ENCODE measurements at places on chromosomes 6 and 20.

DNA sequence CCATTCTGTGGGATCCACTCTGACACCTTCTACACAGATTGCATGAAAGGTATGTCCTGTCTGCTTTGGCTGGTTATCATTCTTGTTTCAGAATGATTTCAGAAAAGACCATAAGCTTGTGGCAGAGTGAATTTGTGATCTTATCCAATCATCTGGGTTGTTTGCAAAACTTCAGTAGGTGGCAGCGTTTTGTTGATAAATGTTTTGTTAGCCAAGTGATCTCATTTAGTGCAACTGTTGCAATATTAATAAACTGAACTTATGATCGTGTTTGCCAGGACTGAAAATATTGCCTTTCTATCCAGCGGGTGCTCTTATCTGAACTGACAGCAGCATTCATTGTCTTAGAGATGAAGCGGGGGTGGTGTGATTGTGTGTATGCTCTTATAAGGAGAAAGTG lies 613.2 kb upstream of the NOX3 start:
- no peak for DNase-seq

GRCh38 chr6:136669299-136669699 lies 119.1 kb upstream of the MAP7 start:
- DNase-seq = no peak

DNA sequence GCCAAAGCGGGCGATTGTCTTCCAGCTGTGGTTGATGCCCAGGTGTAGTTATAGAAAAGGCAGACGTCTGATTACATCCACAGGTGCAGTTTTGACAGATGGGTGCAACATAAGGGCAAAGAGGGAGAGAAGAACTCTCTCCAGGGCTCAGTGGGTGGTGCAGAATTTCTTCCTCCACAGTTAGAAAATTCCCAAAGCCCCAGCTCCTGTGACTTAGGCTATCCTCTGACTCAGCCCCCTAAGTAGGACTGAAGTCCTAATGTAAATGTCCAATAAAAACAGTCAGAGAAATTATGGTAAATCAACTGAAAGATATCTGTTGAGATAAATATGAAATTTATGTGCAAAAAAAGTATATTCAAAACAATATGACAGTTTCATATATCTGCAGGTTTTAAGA lies 31.4 kb downstream of the LYRM4 start:
- no peak for DNase-seq

- DNase-seq = no peak
Observed at GRCh38 chr6:162156146-162156545, 571.4 kb downstream of the PRKN start.

DNA sequence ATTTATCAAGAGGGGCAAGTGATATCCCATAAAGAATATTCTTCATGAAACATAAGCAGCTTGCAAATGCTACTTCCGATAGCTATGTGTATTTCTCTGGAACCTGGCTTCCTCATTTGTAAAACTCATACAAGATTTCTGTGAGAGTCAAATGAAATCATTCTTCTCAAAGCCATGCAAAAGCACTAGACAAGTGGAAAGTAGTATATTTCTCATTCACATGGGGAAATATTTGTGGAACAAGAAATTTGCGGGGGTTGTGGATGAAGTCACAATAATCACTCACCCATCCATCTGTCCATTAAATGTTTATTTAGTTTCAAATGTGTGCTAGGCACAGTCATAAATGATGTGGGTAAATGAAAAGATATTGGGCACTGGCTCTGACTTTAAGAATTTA lies 150.5 kb downstream of the IPCEF1 start:
- no peak for DNase-seq

GRCh38 chr6:16063580-16063979 lies 65.3 kb upstream of the MYLIP start:
- no peak for DNase-seq

GRCh38 chr6:2966347-2966746 lies 5.0 kb downstream of the SERPINB6 start:
- DNase-seq = no peak

DNA sequence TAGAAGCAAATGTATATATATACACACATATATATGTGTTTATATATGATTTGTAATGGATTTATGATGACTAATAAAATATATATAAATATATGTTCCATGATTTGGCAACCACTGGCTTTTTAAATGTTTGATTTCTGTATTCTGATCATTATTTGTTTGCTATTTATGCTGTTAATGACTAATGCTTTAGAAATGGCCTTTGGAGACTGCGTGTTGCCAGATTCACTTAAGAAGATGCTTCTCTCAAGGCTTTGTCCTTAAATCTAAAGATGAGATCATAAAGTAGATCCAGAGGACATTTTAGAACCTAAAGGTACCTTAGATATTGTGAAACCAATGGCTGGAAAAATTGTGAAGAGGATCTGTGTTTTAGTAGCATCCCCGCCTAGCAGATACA lies 116.0 kb upstream of the SUPT3H start:
- no peak for DNase-seq

DNA sequence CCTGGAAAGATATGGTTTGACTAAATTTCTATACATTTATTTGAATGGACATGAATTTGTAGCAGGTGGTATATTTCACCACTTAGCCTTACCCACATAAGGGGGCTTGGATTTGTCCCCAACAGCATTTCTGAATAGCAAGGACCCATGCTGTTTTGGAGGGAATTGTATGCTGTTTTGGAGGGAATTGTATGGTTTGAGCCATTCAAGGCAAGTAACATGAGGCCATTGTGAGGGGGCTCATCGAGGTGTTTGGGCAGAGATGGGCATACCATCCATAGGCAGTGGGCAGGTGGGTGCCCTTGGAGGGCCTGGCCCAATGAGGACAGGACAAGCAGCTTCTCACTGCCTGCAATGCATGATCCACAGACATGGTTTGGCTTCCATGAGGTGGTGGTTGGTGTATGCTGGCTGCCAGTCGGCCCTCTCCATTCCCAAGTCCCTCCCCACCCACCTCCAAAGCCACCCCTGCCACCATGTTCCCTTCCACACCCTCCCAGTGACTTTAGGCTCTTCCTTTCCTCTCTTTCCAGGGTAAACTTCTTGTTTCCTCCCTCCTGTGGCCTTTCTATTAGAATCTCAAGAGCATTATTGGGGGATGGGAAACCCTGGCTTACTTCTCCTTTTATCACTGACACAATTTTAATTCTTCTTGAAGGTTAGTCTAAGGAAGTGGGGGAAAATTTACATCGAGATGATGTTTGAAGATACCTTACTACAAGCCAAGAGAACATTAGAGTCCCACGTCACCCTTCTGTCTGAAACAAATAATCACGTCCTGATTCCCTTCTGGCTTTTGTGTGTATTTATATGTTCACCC lies 13.2 kb upstream of the PXDC1 start:
- DNase-seq = no peak

GRCh38 chr6:24666097-24666640 lies 530 bp downstream of the TDP2 start:
- no peak for DNase-seq

DNA sequence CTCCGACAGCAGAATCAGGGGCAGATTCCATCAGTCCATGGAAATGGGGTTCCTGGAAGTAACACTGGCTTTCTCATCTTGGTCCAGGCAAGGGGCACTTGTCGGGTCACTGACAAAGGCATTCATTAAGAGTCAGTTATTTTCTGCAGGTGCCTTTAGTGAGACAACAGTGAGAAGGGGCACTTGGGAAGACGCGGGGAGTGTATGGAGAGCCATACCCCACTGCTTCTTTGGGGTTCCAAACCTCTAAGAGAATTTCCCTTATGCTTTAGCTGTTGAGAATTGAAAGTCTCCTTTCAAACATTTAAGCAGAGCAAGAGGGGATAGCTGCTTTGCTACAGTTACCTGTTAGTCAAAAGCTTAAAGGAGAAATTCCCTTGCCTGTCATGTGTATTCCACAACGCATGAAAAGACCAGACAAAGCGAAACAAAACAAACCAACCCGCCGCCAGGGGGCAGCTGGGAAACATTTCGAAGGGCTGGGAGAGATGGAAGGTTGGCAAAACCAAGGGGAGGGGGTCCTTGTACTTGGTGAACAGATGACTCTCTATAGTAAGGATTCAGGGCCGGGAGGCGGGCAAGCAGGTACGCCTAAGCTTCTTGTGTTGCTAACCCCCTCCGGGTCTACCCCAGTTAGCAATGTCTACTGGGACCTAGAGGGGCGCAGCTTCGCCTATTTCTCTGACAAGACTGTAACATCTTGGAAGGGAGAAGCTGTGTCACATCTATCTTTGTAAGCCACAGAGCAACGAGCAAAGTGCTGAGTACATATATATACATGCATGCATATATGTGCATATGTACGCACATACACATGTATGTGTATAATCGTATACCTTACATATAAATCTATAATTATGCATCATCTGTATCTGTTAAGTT lies 474.9 kb upstream of the AGPAT4 start:
- no peak for DNase-seq

- no peak for DNase-seq
Observed at GRCh38 chr6:159595173-159595572, 97.9 kb downstream of the SOD2 start.

DNA sequence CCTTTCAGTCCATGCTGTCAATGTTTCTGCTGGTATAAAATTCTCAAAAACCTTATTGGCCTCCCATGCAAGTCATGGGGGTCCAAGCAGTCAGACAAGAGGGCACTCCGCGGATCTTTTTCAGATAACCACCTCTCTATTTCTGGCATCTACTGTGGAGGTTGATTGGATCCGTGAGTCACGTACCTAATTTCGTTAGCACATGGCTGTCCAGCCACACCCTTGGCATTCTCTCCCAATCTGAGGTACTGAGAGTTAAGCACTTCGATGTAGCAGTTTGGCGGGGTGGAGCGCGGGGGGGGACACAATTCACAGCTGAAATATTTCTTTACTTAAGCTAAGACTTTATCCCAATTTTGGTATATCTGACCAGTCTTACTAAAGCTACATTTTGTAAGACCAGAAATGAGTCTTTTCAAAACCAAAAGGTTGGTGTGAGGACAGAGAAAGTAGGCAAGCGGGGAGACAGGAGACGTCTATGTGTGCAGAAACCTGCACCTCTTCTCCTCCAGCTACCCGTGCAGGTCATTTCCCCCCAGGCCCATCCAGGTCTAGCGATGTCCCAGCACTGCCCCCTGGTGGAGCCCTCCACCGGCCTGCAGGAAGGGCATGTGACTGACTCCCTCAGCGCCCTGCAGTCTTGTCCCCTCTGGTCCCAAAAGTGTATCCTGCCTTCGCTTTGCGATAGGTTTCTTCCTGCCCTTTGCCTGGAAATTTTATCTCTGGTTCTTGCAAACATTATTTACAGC lies 113.1 kb downstream of the ADAT2 start:
- DNase-seq = no peak

- DNase-seq = no peak
Observed at GRCh38 chr6:138161338-138162110, at the start of gene ARFGEF3. Gene ARFGEF3 (plus strand): TSS chr6:138161939. CDS start chr6:138162087, 148 bp downstream.

GRCh38 chr20:50611128-50611810 lies 80.1 kb downstream of the RIPOR3 start:
- DNase-seq = no peak

GRCh38 chr6:159852877-159853276 lies 37.9 kb upstream of the MAS1 start:
- no peak for DNase-seq

DNA sequence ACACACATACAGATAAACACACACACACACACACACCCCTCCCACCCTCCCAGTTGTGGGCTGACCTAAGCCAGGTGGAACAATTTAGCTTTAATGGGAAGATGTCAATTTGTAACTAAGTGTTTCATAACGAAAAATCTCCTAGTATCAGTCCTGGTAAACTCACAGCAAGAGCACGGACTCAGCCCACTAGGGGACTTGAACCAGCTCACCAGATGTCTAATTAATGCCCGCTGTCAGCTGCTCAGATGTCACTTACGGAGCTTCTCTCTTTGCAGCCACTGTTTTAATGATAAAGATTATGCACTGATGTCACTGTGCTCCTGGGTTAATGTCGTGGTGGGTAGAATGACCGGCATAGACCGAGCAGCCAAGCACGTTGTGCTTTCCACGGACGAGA lies 116.6 kb upstream of the INSM1 start:
- no peak for DNase-seq

- DNase-seq = no peak
Observed at GRCh38 chr6:35370785-35371493, 28.6 kb downstream of the PPARD start.

- no peak for DNase-seq
Observed at GRCh38 chr20:6126846-6127245, 4.0 kb upstream of the FERMT1 start.

DNA sequence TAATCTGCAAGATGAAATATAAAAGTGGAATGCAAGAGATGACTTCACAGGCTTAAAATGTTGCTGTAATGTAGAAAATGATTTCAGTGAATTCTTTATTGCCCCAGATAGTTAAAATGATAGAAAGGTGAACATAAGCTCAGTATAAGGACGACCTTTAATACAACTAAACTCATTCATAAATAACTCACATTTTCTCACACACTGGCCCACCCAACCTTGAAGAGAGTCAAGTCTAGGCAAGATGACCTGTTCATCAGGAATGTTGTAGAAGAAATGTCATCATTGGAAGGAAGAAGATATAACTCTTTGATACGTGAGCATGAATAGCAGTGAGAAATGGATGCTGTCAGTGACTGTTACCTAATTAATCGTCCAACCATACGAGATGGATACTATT lies 111.1 kb upstream of the SASH1 start:
- DNase-seq = no peak

DNA sequence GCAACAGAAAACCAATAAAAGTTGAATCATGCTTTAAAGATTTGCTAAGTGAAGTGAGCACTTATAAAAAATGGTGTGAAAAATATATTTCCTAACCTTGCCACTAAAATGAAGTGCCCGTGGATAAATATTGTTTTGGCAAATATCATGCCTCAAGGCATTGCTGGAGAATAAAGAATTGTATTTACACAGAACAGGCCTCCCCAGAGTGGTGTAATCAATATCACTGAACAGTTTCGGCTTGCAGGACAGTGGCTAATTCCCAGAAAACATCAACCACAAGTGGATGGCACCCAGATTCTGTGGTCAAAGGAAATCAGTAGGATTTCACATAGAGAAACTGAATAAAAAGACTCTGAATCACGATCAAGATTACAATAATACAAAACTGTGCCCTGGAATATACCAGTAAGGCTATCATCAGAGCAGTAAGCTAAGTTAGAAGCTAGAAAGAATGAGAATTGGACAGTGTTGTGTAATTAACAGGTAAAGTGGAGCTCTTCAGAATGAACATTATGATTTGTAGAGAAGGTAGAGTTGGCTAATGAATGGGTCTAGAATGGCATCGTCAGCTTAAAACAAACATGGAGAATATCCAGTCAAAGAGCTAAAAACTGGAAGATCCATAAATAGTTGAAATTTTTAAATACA lies 1026.9 kb upstream of the ADGRB3 start:
- no peak for DNase-seq

DNA sequence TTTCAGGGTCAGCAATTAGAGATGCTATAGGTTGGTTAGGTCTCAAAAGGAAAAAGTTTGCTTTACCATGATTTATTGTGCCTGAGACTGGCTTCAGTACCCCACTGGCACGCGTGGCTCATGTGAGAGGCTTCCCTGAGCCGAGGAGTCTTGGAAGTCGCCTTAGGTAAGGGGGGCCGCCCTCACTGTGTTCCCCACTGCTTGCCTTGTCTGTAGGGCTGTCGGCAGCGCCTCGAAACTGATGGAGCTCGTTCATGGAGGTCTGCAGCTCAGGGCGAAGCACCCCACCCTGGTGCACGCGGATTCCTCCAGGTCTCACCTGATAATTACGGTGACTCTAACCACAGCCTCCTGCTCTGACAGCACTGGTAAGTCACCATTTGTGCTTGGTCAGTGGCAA lies 39.2 kb downstream of the FRMD1 start:
- no peak for DNase-seq

All from cerebellar nuclear complex (tissue), 1 donor.